ENCODE measurements at places on chromosomes 2 and 18.
A peak's percentile ranks its signal among the peaks of the same experiment; 100 is the strongest.

GRCh38 chr2:152465541-152465940 lies 130.6 kb downstream of the FMNL2 start:
- DNase-seq: no peak

GRCh38 chr2:46559261-46559660 lies 79.9 kb downstream of the TMEM247 start:
- DNase-seq: no peak

- DNase-seq: peak; percentile 75
Observed at GRCh38 chr18:58862851-58863538, 1.7 kb upstream of the ZNF532 start.

GRCh38 chr18:48821251-48821590 lies 129.5 kb downstream of the SMAD7 start:
- no peak for DNase-seq

DNA sequence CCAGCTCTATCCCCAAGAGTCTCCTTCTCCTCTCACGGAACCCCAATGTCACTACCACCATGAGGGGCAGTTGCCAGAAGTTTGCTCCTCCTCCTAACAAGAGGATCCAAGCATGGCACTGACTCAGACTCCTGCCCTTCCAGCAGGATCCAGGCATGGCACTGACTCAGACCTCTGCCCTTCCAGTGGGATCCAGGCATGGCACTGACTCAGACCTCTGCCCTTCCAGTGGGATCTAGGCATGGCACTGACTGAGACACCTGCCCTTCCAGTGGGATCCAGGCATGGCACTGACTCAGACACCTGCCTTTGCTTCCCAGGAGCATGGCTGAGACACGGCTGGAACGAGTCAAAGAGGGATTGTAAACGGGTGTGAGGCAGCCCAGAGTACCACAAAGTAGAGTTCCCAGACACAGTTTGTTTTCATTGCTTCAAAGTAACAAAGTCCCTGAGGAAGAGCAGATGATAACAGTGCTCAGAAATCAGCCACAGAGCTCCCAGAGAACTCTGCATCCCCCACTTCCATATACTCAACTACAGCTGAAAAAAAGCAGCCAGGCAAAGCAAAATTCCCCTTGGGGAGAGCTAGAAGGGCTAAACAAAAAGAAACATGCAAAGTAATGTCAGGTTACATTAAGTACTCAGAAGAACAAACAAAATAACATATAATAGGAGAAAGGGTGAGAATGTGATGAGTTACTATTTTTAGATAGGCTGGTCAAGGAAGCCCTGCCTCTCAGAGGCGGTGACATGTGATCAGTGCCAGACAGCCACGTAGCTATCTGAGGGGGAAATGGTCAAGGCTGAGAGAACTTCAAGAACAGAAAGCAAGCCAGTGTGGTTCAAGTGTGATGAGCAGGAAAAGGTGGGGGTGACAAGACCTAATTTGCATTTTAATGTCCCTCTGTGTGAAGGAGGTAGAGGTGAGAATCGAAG lies 3.0 kb downstream of the BUB1 start:
- DNase-seq: no peak

- DNase-seq: no peak
Observed at GRCh38 chr2:64232266-64232665, 88.0 kb upstream of the PELI1 start.

GRCh38 chr18:72942766-72943165 lies 75.0 kb upstream of the NETO1 start:
- no peak for DNase-seq

DNA sequence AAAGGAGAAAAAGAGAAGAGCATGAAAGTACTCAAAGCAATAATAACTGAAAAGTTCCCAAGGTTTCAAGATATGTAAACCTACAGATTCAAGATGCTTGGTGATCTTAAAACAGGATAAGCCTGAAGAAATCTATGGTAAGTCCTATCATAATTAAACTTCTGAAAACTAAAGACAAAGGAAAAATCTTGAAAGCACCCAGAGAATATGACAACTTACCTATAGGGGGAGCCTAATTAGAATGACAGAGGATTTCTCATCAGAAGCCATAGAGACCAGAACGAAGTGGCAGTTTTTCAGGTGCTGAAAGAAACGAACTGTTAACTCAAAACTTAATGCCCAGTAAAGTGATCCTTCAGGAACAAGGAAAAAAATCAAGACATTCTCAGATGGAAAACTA lies 59.7 kb downstream of the XDH start:
- no peak for DNase-seq

Data from right kidney (tissue), 9 donors.